Omental fat pad (tissue), 4 donors: ENCODE measurements at places on chromosomes 2 and 18. TPM values are rescaled to one million over a fixed set of nuclear protein-coding genes. Genes with fewer than 3 reads are reported as not detected.

GRCh38 chr2:112646102-112646719 is 472 bp downstream of the SLC20A1 start:
- no peak for DNase-seq

CIB4 gene
- total RNA-seq = not detected

DNA sequence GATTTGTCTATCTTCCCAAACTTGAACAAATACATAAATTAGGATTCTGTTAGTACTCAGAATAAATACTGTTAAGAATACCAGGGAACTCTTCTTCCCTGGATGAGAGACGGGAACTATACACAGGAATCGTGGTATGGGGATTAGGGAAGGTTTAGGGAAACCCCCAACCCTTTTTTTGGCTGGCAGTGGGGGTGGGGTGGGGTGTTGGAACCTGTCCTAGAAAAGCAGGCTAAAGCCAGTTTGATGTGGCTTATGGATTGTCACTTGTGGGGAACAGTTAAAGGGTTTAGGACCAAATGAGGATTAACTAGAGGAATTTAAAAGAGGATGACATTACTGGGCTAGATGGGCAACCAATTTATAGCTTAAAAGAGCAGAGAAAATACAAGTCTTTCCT is 1.8 kb downstream of the SLC4A10 start:
- no peak for DNase-seq

DNA sequence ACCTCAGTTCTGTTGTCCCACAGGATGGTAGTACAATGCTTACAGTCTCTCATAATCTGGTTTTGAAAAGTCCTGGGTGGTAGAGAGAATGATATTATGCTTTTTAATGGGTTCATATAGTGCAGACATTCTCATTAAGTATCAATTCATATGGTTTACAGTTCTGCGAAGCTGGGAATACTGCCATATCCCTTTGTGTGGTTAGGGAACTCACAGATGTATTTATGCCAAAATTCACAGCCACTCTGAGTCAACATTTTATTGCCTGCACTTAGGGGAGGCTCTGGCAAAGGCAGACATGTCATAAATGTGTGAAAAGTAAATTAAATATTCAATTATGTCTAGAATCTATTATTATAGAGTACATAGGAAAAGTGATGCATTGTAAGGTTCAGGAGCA is 808.2 kb downstream of the SUCLG1 start:
- DNase-seq = no peak

ZNF521 gene
- 18.1 TPM for total RNA-seq

GRCh38 chr18:2917259-2918047 is 70.6 kb downstream of the EMILIN2 start:
- DNase-seq = no peak

- no peak for DNase-seq
Observed at GRCh38 chr2:3450385-3451010, 68.8 kb downstream of the ADI1 start.
